ENCODE measurements at places on chromosomes 13 and 19. TPM values are rescaled to one million over a fixed set of nuclear protein-coding genes. Genes with fewer than 3 reads are reported as not detected.

DNA sequence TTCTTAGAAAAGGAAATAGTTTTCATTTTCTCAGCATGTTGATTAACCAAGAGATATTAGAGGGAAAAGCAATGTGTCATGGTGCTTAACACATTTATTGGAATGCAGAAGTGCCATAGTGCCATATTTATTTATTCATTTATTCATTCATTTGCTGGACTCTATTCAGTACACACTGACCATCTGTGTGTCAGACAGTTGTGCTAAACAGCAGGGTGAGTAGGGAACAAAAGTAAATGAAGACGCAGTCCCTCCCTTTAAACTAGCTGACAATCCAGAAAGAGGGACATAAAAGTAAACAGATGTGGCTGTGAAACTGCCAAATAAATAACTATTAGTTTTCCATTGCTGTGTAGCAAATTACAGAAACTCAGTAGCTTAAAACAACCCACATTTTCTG is 323.7 kb downstream of the MTUS2 start:
- no peak for ATAC-seq

CGB2 gene
- total RNA-seq = not detected

DNA sequence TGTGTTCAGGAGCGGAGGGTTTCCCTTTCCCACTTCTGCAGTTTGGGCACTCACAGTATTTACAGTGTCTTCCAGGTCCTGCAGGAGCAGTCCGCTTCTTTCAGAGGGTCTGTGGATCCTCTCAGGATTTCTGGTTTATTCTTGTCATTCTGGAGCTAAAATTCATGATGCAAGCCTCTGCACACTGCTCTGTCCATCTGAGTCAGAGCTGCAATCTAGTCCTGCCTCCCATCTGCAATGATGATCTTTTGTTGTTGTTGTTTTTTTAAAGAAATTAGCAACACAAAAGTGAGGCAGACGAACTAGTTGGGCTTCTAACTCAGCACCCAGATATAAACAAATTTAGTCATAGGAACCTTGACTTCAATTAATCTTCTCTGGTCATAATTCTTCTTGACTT is 86.5 kb downstream of the DLEU7 start:
- peak; percentile 77 for ATAC-seq

ZSCAN18 gene
- 9.4 TPM for total RNA-seq

DNA sequence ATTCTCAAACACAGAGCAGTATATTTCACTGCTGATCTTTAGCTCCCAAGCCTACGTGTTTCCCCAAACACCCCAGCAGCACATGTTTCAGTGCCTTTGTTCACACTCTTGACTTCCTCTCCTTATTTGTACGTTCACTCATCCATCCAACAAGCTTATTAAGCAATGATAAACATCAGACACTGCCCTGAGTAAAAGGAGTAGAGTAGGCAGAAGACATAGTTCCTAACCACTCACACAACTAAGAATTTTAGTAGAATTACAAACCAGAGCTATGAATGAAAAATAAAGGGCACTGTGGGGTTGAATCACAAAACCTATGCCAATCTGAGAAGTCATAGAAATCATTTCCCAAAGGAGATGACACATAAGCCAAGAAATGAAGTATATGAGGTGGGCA is 213.5 kb downstream of the DIAPH3 start:
- no peak for ATAC-seq

- ATAC-seq = peak; percentile 51
Observed at GRCh38 chr13:51626749-51627148, 42.5 kb downstream of the WDFY2 start.

DNA sequence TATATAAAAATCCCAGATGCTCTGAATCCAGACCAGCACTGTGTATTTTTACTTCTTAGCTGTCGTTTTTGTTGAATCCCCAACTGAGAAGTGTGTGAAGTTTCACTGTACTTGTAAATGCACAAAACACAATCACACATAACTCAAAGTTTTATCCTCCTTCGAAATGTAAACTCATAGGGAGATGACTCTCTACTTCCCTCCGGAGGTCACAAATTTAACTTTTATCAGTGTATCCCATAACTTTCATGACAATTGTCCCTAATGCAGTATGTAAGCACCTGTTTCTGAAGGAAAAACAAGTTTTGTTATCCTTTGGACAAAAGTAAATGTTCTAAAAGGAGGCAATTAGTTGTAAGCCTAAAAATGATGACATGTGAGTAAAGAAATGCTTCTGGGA is 665.0 kb upstream of the SLITRK6 start:
- ATAC-seq = no peak

ZNF823 gene
- total RNA-seq = 8.4 TPM

VSTM1 gene
- total RNA-seq = not detected

LRRC63 gene
- total RNA-seq = not detected

CEACAM6 gene
- 268 TPM for total RNA-seq

DNA sequence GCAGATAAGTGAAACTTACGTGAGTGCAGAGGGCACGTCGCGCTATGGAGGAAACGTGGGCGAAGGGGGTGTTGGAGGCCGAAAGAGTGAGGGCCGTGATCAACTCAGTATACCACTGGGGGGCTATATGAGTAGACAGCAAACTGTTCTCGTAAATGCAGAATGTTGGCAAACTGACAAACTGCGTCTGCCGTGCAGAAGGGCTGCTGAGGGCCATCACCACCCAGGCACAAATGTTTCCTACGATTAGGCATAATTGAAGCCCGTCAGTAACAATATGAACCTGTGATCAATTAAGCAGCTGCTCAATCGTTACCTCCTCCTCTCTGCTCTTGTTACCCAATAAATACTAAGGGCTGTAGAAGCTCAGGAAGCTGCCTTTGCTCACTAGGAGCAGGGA is 17.3 kb upstream of the MADCAM1 start:
- no peak for ATAC-seq

DNA sequence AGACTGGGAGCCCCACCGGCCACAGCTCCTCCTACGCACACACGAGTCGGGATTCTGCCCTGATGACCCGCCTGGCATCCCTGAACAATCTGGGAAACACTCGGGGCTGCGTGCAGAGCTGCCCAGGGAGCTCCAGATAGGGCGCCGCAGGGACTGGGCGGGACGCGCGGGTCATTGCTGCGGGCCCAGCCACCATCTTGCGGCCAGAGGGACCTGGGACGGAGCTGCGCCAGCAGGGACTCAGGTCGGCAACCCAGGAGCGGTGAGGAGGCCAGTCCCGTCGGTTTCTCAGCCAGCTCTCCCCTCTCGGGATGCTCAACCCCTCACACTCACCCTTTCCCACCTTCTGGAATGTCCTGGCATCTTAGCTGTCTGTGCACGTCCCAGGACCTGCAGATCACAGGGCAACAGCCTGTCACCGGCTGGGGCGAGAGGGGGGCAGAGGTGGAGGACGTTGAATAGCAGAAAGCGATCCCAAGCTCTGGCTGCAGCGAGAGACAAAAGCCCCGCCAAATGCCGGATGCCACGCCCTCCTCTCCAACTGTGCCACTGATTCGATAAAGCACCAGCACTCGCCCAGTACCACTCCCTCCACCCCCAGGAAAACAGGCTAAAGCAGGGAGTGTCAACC is 20.4 kb upstream of the ZNF91 start:
- peak; percentile 76 for ATAC-seq

C19orf85 gene
- not detected for total RNA-seq

DNA sequence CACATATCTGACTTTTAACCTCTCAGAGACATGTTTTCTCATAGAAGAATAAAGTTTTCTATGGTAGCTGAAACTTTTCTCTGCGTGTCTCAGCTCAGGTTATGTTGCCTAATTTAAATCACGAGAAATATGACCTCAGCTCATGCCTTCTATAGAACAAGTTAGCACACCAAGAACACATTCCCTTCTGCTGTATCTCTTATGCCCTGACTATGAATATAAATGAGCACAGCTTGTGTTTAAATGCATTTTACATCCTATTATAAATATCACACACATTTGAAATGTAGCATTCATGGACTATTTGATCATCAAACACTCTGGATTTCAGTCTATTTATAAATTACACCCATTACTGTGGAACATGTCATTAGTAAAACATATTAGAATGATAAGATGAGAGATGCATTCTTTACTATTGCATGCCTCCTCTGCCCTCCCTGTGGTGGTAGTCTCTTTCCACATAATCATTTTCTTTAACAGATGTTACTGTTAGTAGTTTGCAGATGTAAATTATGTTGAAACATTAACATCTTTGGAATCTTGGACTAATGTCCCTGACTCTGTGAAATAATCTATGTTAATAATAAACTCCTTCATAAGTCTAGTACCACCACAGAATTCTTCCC is 2044.9 kb upstream of the PCDH20 start:
- no peak for ATAC-seq

DNA sequence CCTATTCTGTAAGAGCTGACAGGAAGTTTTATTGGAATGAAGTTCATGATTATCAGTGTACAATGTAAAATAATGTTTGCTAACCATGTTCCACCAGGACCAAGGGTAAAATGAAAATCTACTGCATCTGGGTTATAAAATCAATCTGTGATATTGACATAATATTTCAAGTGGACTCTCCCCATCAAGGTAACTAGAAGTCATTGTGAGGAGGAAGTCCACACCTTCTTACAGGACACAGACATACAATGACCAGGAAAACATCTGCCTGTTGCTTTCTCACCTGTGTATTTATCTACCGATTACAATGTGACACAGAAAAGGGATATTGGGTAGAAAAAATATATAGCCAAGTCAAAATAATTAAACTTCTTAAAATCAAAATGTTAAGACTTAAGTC is 140.7 kb upstream of the RFC3 start:
- ATAC-seq = no peak

GRCh38 chr13:101406791-101407190 is 9.5 kb downstream of the NALCN start:
- ATAC-seq = no peak

- no peak for ATAC-seq
Observed at GRCh38 chr13:60494296-60494695, 97.3 kb downstream of the TDRD3 start.

TMEM150B gene
- total RNA-seq = not detected

CFAP97D2 gene
- not detected for total RNA-seq

DNA sequence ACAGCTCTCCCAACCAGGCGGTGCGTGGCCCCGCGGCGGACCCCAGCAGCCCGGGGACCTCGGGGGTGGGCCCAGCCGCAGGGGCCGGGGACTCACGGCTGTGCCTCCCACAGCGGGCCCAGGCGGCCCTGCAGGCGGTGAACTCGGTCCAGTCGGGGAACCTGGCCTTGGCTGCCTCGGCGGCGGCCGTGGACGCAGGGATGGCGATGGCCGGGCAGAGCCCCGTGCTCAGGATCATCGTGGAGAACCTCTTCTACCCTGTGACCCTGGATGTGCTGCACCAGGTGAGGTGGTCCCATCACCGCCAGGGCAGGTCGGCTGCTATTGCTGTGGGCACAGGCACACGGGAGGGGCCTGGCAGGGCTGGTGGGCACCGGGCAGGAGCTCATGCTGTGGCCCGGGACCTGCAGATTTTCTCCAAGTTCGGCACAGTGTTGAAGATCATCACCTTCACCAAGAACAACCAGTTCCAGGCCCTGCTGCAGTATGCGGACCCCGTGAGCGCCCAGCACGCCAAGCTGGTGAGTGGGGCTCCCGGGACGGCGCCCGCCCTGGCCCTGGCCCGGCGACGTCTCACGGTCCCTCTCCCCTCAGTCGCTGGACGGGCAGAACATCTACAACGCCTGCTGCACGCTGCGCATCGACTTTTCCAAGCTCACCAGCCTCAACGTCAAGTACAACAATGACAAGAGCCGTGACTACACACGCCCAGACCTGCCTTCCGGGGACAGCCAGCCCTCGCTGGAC is 7.3 kb downstream of the PTBP1 start:
- no peak for ATAC-seq

GIPR gene
- total RNA-seq = 0.16 TPM

SLC10A2 gene
- total RNA-seq = not detected

- peak; percentile 17 for ATAC-seq
Observed at GRCh38 chr19:10835089-10835753, 791 bp downstream of the TMED1 start.

- no peak for ATAC-seq
Observed at GRCh38 chr13:48827709-48828108, 148.0 kb upstream of the FNDC3A start.

- no peak for ATAC-seq
Observed at GRCh38 chr19:8468761-8469373, 24.1 kb downstream of the HNRNPM start.

DNA sequence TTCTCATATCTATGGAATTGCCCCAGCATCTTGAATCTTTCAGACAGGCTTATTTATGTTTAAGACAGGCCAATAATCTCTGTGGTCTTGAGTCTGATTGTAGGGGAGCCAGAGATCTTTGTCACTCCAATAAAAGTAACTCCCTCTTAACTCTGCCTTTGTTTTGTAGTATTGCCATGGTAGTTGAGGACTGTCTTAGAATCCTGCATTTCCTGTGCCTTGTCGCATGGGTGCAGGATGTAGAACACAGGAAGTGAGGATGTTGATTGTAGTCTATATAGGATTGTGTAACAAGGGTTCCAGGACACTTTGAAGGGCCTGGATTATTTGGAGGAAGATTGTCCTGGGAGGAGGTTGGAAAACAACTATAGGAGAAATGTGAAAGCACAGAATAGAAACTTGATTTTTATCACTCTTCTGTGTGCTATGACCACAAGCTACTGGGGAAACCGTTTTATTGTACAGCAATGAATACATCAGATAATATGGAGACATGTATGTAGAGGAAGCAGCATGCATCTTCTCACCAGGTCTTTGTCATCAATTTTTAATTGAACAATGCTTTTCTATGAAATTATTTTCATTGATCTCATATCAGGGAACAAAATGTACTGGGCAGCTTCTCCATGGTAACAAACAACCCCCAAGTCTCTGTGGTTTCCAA is 411.7 kb downstream of the FGF9 start:
- no peak for ATAC-seq

All from esophagus mucosa (tissue), 1 donor.